ENCODE measurements at places on chromosomes 3 and 15.

DNA sequence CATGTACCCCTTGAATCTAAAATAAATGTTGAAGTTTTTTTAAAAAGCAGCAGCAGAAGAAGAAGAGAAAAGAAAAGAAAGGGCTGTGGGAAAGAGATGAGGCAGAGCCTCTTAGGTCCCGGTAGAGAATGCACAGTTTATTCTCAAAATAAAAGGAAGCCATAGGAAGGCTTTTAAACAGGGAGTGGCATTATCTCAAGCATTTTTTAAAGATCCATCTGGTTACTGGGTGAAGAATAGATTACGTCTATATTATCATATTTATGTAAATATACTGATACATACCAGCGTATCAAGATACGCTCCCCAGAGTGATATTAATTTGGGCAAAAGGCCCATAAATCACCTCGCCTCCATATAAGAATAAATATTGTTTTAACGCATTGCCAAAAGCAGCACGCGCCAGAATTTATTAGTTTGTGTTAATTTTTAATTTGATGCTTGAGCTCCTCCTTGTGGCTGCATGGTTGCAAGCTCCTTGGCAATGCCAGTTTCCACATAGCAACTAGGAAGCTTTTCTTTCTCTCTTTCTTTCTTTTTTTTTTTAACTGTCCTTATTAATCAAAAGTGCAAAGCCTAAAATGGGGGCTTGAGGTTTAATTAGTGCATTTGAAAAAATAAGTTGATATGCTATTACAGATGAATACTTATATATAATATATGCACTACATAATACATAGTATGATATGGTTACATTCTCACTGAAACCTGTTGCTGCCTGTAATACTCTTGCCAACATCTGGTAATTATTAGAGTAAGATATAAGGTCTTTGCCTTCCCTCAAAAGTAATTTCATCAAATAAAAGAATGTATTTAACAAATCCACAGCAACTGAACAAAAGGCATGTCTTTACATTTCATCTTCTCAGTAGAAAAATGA is 242.8 kb upstream of the UBE2E2 start:
- no peak for DNase-seq

DNA sequence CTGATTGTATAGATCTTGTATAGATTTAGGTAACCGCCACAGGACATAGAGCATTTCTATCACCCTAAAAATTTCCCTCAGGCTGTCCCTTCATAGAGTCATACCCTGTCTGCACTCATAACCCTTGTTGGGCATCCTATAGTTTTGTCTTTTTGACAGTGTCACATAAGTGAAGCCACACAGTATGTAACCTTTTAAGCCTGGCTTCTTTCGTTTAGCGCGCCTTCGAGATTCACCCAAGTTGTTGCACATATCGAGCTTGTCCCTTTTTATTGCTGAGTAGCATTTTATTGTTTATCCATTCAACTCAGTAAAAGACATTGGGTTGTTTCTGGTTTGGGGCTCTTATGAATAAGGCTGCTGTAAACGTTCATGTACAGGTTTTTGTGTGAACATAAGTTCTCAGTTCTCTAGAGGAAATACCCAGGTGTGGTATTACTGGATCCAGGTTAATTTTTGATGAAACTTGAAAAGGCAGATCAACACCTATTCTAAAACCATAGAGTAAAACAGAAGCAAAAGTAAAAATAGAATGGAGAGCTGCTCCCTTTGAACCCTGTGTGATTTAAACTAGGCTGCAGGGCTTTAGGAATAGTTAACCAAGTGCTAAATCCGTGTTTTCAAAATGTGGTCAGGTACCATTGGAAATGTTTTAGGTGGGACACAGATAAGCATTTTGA is 49.5 kb downstream of the CD86 start:
- no peak for DNase-seq

GRCh38 chr3:143585720-143586456 is 262.4 kb downstream of the SLC9A9 start:
- no peak for DNase-seq

- DNase-seq, result no peak
These were observed 200.5 kb downstream of the STT3B start for GRCh38 chr3:31733234-31733667.

DNA sequence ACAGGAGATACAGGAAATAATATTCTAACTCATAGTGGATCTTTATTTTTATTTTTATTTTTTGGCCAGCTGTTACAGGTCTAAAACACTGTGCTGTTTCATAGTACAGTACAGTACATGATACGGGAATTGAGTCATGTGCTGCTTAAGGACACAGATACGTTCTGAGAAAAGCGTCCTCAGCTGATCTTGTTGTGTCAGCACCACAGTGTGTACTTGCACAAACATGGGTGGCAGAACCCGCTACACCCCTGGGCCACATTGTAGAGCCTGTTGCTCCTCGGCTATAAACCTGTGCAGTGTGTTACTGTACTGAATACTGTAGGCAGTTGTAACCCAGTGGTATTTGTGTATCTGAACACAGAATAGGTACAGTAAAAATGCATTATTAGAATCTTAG is 183.4 kb downstream of the OR4M2 start:
- DNase-seq, result no peak

DNA sequence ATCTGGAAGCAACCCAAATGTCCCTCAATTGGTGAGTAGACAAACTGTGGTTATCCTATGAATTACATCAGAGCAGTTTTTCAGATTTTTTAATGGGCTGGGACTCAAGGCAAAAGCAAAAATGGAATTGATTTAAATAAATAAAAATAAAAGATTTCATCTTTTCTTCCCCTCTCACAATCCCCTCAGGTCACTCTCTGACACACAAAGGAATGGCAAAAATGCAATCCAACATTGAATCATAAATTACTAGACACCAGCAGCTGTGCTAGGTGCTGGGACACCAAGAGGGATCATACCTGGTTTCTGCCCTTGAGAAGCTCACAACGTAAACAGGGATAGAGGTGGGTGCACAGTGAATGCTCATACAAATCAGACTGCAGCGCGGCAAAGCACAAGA is 58.8 kb downstream of the CPN2 start:
- no peak for DNase-seq

- no peak for DNase-seq
These were observed 45.9 kb downstream of the ADAM10 start for GRCh38 chr15:58703610-58704009.

DNA sequence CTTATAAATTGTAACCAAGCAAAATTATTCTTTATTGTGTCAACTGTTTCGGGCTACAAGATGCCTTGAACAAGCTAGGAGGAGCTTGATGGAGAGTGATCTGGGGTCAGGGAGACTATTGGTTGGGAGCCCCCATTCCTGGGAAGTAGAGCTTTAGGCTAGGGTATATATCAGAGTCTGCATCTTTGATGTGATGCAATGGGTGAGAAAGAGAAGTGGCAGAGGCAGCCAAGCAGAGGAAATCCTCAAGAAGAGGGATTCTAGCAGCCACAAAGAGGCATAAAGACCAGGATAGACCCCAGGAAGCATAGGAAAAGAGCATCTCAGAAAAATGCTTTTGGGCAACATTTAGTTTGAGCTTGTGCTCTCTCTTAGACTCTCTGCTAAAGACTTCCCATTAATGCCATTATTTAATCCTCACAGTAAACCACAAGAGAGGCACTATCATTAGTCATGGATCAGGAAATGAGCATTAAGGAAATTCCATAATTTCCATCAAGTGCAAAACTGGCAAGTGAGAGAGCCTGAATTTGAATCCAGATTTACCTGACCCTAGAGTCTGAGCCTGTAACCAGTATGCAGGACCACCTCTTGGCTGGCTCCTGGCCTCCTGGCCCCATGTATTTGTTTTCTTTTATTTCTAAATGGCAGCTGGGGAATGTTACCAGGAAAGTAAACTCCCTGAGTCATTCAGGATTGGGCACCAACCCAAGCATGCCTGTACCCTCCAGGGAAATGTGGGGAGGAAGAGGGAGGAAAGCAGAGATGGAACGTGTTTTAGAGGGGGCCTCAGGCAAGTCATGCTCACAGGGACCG is 118.7 kb downstream of the RPL22L1 start:
- no peak for DNase-seq

- no peak for DNase-seq
These were observed 29.8 kb downstream of the IRAK2 start for GRCh38 chr3:10194328-10195071.

DNA sequence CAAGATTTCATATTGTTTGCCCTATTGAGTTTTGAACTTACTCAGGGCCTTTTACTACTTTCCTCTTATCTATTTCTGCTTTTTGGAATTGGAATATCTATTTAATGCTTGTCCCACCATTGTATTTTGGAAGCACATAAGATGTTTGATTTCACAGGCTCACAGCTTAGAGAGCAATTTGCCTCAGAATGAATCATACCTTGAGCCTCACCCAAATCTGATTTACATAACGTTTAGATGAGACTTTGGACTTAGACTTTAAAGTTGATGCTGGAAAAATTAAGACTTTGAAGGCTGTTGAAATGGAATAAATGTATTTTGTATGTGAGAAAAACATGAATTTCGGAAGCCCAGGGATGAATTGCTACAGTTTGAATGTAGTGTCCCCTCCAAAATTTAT is 458.9 kb downstream of the CNTN6 start:
- no peak for DNase-seq

DNA sequence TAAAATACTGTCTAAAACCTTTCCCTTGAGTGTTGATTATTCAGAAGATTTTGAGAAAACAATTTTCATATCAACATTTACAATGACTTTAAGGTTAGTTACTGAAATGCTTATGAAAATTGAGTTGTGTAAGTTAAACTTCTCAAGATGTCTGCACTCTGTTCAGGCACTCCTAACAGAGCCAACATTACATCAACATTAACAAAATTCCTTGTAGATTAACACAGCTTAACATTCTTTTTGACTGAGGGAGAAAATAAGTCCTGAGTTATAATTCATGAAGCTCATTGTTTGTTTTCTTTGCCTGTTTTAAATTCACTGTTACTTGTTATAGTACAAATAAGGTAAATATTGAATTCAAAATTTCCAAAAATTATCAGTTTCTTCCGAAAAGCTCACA is 9.0 kb downstream of the ACKR4 start:
- no peak for DNase-seq

GRCh38 chr3:137772214-137772955 is 8.3 kb downstream of the SOX14 start:
- DNase-seq, result no peak

DNA sequence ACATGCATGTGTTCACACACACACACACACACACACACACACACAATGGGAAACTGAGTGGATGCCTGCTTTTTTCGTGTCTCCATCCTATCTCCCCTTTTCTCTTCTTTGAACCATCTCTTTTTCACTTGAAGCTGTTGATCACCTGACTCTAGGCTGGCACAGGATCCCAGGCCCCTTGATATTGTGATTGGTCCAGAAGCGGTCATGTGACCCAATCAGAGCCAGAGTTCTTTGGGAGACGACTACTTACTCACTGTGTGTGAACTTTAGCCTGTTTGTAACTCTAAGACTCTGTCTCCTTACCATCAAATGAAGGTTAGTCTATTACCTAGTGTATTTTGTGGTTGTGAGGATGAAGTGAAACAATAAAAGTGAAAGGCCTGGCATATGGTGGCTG is 172.9 kb downstream of the ADAMTS9 start:
- no peak for DNase-seq

- no peak for DNase-seq
These were observed 19.7 kb upstream of the DNAJC19 start for GRCh38 chr3:181009225-181009624.

- no peak for DNase-seq
These were observed 74.9 kb downstream of the CEMIP start for GRCh38 chr15:80854104-80854503.

DNA sequence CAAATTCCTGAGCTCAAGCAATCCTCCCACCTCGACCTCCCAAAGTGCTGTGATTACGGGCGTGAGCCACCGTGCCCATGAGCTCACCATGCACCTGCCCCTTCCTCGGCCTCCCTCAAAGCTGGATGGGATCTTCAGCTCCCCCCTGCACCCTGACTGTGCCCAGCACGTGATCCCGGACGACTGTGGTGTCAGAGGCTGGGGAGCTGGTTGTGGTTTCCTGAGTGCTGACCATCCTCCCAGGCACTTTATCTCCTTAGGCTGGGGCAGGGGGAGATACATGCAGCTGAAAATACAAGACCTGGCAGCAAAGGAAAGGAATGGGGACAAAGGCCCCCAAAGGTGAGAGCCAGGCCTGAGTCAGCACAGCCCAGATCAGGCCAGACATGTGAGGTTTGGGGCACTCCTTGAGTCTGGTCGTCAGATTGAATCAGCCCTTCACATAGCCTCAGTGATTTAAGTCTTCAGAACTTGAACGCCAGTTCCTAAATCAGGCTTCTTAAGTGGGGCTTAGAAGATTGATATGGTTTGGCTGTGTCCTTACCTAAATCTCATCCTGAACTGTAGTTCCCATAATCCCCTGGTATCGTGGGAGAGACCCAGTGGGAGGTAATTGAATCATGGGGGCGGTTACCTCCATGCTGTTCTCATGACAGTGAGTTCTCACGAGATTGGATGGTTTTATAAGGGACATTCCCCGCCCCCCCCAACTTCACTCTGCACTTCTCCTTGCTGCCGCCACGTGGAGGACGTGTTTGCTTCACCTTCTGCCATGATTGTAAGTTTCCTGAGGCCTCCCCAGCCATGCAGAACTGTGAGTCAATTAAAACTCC is 35.8 kb downstream of the PRKCD start:
- DNase-seq, result no peak

- DNase-seq, result no peak
These were observed 491.7 kb downstream of the ZIC1 start for GRCh38 chr3:147900851-147901250.

- DNase-seq, result no peak
These were observed 8.4 kb upstream of the GSK3B start for GRCh38 chr3:120102674-120103073.

GRCh38 chr3:86788371-86788770 is 202.6 kb downstream of the VGLL3 start:
- no peak for DNase-seq

DNA sequence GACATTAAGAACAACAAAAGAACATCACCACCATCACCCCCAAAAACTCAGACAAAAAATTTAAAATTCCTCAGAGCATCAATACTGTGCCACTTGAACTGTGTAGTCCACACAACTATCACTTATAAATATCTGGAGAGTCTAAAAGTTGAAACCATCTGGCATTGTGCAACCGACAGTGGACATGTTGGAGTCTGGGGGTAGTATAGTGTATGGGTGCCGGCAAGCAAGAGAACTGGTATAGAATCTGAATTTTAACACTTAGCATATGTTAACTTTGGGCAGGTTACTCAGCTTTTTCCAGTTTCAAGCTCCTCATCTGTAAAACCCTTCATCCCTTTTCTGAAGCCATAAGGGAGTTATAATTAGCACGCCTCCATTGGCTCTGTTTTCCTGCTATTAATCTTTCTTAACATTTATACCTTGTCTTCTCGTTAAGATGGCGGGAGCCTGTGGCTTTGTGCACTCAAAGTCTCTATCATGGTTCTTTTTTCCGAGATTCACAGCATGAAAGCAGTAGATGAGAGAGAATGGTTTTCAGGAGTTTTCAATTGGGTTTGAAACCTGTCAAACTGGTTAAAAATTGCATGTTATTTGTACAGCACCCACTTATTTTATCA is 255.7 kb upstream of the TBL1XR1 start:
- no peak for DNase-seq

All from NCI-H510A (cell line).